ENCODE measurements at places on chromosomes 16 and 17. TPM values are rescaled to one million over a fixed set of nuclear protein-coding genes. Genes with fewer than 3 reads are reported as not detected.

TPSD1 gene
- total RNA-seq: not detected

IKZF3 gene
- total RNA-seq: not detected

CMTR2 gene
- total RNA-seq: 13.6 TPM

CCL5 gene
- 1.6 TPM for total RNA-seq

SCNN1G gene
- not detected for total RNA-seq
